Stimulated activated CD4-positive, alpha-beta T cell treated with anti-CD3 and anti-CD28 coated beads, Interleukin-12 subunit alpha, Interleukin-12 subunit beta, amount 100 ng/mL, for 48 hours (primary cell): ENCODE measurements at places on chromosomes 4 and X.

GRCh38 chr4:9703391-9703790, 78.0 kb upstream of the DRD5 start:
- DNase-seq, result peak; percentile 59

- DNase-seq, result no peak
These were observed 39.3 kb upstream of the TADA2B start for GRCh38 chr4:7003879-7004240.

- DNase-seq, result no peak
These were observed 73.1 kb upstream of the FMR1 start for GRCh38 chrX:147838465-147839131.

GRCh38 chrX:19852014-19853005, 35.1 kb downstream of the SH3KBP1 start:
- DNase-seq, result no peak

GRCh38 chr4:54719378-54719777, 61.6 kb downstream of the KIT start:
- DNase-seq, result no peak
